ENCODE measurements at places on chromosomes 3 and 15.
A peak's percentile ranks its signal among the peaks of the same experiment; 100 is the strongest.

DNA sequence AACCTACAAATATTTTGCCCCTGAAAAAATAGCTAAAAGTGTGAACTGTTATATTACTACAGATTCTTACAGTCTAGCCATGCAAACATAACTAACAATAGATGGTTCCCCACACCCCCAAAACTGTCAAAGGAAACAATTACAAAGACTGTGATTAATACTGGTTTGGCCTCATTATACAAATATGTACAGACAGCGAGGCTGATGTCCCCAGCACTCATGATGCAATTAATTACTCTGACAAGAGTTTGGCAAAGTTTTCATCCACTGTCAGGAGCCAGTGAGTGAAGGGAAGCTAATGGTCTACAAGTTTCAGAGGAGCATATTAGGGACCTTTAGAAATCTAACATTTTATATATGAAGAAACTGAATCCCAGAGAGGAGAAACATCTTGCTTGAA lies 61.0 kb downstream of the HMG20A start:
- DNase-seq = no peak

GRCh38 chr15:91860498-91860897 lies 7.0 kb downstream of the SLCO3A1 start:
- DNase-seq = no peak

DNA sequence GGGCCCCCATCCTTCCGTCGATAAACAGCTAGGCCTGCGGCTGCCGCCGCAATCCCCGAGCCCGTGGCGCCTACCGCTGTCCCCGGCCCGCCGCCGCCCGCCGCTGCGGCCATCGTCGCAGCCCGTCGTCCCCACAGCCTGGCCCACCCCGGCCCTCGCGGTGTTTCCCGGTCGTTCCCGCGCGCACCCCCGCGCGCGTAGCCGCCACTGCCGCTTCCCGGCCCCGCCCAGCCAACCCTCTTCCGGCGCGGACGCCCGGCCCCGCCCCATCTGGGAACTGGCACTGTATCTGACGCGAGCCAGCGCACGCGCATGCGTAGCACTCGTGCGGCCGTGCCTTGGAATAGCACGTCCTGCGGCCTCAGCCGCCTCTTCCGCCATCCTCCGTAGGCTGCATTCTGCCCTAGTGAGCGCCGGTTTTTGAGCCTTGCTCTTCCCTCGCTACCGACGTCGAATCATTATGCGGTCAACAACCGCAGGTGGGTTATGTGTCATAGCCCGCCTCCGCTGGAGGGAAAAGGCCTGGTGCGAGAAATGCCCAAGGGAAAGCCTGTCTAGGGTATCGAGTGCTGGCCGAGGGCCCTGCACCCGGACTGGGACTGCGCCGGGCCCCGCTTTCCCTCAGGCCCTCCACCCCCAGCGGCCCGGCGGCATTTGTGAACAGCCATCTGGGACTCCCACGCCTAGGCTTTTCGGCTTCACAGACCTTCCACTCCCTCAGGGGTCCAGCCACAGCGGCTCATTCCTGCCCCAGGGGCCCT lies at the start of gene SMARCC1:
Gene SMARCC1, minus strand, starts transcription at position 209 of the 761 bp plus-strand sequence. Its CDS starts 96 bp downstream, at position 113.
- peak; percentile 74 for DNase-seq

DNA sequence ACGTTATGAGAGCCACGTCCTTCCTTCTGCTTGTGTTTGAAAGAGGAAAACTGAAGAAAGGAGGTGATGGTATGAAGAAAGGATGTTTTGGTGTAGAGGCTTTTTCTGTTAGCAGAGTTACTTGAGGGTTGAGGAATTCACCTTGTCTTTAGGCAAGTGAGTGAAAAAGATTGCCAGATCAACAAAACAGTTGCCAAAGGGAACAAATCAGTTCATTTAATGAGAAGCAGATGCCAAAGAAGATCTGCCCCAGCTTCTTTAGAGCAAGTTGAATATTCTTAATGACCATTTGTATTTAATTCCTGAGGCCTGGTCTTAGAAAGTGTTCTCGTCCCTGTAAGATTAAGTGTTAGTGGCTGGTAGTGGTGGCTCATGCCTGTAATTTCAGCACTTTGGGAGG lies 2.6 kb downstream of the CHCHD6 start:
- no peak for DNase-seq

- DNase-seq = no peak
These were observed 117.0 kb upstream of the PTX3 start for GRCh38 chr3:157319672-157320071.

- DNase-seq = no peak
These were observed 513.5 kb upstream of the GBE1 start for GRCh38 chr3:82274897-82275296.

- no peak for DNase-seq
These were observed 783.1 kb downstream of the GBE1 start for GRCh38 chr3:80978216-80978969.

DNA sequence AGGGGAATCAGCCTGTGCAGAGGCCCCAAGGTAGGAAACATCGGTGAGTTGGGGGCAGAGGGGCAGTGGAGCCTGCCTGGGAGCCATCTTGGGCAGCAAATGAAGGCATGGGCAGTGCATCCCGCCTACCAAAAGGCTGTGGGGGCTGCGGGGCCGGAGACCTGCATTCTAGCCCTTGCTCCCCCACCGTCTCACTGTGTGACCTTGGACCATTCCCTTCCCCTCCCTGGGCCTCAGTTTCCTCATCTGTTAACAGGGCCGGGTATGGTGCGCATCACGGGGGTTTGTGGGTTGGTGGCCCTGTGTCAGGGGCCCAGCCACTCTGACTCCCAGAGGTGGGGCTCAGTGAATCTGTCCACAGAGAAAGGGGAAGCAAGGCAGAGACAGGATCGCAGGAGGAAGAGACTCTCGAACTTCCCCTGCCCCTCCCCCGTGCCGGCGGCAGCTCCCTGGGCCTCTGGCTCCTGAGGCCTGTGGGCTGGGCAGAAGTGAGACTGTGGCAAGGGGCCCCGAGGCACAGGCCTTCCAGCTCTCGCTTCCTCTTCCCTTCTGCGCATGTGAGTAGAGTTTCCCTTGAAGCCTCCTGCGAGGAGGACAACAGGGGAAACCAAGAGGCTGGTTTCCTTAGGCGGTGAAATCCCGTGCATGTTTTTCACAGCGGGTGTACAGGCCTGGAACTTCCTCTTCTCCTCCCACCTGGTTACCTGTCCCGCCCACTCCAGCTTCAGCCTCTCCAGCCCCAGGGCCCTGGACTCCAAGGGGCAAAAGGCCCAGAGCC lies 42.9 kb downstream of the IDH2 start:
- no peak for DNase-seq

- DNase-seq = no peak
These were observed 76.7 kb downstream of the RAD18 start for GRCh38 chr3:8886546-8886945.

DNA sequence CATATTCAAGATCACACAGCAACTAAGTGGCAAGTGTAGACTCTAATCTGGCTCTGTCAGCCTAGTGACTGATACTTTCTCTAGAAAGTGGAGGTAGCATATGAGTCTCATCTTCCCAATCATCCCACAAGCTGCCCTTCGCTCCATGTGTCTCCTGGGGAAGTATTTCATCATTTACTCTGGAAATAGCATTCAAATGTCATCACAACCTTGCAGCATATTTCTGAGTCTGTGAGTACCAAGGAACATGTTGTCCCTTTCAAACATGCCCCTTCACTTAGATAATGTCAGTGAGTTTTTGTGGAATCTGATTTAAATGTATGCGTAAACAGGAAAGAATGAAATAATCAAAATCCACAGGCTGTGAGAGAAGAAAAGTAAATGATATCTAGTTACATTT lies 322.9 kb downstream of the SLC9A9 start:
- DNase-seq = no peak

DNA sequence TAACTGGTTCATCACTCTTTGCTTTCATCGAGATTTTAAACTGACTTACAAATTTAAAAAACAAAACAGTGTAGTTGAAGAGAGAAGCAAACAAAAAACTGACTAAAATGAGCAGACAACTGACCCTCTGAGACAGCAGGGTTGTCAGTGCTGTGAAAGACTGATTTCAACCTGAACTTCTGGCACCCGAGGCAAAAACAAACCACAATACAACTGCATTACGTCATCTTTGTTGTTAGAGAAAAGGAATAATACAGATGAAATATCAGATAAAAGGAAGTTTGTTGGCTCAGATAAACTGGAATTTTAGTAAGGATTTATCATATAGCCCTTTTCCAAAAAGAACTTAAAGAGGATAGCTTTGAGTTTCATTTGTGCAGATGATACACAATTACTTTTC lies 51.1 kb downstream of the PARP15 start:
- no peak for DNase-seq

DNA sequence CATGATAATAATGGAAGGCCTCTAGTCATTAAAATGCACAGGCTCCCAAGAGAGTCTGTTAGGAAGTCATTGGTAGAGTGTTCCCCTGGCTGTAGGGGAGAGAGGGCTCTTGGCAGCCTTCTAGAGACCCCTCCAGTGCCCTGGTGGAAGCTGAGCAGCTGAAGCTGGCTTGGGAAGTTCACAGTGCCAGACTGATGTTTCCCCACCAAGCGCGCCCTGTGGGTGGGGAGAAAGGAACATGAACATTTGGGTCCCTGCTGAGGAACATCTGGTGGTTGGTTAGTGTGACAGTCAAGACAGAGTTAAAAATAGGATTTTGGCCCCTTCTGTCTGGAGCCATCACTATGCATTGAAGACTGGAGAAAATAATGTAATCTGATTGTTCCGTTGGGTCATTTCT lies 37.1 kb upstream of the RGMA start:
- DNase-seq = no peak

DNA sequence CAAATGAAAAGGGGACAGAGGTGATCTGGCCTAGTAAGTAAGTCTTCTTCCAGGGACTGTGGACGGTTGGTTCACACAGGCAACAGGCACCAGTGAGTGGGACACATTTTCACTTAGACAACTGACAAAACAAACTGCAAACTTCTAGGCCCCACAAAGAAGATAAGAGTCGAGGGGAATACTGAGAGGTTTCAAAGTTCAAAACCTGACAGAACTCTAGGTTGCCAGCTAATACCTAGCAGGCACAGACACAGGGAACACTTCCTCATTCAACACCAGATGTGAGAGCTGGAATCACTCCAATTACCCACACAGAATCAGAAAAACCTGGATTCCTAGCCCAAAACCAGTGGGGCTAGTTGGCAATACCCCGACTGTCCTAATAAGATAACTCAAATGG lies 621.7 kb downstream of the ZPLD1 start:
- no peak for DNase-seq

All from D721Med (cell line).